ENCODE measurements at places on chromosomes 11 and 22. TPM values are rescaled to one million over a fixed set of nuclear protein-coding genes. Genes with fewer than 3 reads are reported as not detected.

- H3K4me1 ChIP-seq = peaks cover 55% of the 10 kb centered on the region
- peak; percentile 98 for DNase-seq
- peak overlapping the region; percentile 88 for H3K4me3 ChIP-seq
- H3K36me3 ChIP-seq = peaks cover 24% of the 10 kb centered on the region
- peak overlapping the region; percentile 100 for H3K27ac ChIP-seq
Observed at GRCh38 chr11:86069408-86070101, 671 bp upstream of the PICALM start.

The NUDT8 gene
- 2.7 TPM for total RNA-seq

DNA sequence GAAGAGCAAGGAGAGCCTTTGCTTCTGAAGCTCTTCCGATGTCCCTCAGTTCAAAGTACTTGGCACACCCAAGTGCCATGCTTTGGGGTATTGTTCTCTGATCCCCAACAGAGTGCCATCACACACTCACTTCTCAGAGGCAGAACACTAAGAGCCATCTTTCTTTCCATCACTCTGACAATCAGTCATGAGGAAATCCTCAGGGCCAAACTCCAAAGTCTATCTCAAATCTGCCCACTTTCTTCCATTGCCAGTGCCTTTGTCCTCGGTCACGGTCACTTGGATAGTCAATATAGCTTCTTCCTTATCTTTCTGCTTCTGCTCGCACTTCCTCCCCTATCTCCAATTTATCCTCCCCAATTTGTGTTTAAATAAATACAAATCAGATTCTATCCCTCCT lies 90.9 kb downstream of the ENTHD1 start:
- H3K4me3 ChIP-seq = no peak overlapping the region
- H3K4me1 ChIP-seq = no peaks in the 10 kb centered on the region
- no peak overlapping the region for H3K27ac ChIP-seq
- H3K27me3 ChIP-seq = peaks cover 30% of the 10 kb centered on the region
- H3K36me3 ChIP-seq = peaks cover 1% of the 10 kb centered on the region
- DNase-seq = no peak

The PLAAT2 gene
- total RNA-seq = not detected

DNA sequence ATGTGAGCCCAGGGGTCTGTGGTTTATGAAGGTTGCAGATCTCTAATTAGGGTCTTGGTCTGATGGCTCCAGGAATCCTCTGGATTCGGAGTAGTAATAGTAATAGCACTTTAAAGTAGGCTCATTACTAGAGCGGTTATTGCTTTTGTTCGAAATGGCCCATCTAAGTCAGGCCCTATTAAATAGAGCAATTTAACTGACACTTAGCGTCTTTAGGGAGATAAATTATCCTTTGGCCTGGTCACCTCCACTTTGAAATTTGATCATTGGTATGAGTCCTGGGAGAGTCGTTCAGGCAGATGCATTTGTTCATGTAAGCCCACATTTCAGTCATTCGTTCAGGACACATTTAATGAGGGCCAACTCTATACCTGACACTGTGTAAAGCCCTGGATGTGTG lies 54.8 kb downstream of the LDLRAD3 start:
- DNase-seq = no peak
- H3K27me3 ChIP-seq = no peaks in the 10 kb centered on the region
- H3K36me3 ChIP-seq = peaks cover 18% of the 10 kb centered on the region
- no peak overlapping the region for H3K27ac ChIP-seq
- peaks cover 9% of the 10 kb centered on the region for H3K4me1 ChIP-seq

The TP53AIP1 gene
- not detected for total RNA-seq

The CCDC15 gene
- total RNA-seq = 2.6 TPM

- H3K27me3 ChIP-seq = no peaks in the 10 kb centered on the region
- no peaks in the 10 kb centered on the region for H3K4me1 ChIP-seq
- H3K27ac ChIP-seq = no peak overlapping the region
Observed at GRCh38 chr22:50517495-50518260, 7.7 kb downstream of the SCO2 start.

The CHCHD10 gene
- 95.7 TPM for total RNA-seq

The RFPL1 gene
- not detected for total RNA-seq

DNA sequence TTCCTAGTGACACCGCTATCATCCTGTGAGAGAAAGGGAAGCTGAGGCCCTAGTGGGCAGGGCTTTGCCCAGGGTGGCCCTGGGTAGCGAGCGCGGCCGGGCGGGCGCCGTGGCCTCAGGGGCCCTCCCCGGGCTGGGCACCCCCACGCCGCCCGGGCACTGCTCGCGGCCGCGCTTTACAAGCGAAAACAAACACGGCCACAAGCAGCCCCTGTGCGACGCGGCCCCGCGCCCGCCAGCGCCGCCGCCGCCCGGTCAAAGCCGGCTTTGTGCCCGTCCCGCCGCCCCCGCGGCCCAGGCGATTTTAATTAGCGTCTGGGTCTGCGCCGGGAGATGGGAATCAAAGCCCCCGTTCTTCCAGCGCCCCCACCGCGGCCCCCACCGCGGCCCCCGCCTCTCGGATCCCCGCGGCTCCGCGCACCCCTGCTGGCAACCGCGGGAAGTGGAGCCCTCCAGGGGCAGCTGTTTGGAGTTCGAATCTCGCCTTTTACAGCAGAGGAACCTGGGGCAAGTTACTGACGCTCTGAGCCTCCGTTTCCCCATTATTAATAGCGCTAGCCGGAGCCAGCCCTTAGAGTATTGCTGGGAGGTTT lies 47.9 kb downstream of the CHRDL2 start:
- peaks cover 4% of the 10 kb centered on the region for H3K27me3 ChIP-seq
- no peaks in the 10 kb centered on the region for H3K36me3 ChIP-seq
- no peak for DNase-seq

DNA sequence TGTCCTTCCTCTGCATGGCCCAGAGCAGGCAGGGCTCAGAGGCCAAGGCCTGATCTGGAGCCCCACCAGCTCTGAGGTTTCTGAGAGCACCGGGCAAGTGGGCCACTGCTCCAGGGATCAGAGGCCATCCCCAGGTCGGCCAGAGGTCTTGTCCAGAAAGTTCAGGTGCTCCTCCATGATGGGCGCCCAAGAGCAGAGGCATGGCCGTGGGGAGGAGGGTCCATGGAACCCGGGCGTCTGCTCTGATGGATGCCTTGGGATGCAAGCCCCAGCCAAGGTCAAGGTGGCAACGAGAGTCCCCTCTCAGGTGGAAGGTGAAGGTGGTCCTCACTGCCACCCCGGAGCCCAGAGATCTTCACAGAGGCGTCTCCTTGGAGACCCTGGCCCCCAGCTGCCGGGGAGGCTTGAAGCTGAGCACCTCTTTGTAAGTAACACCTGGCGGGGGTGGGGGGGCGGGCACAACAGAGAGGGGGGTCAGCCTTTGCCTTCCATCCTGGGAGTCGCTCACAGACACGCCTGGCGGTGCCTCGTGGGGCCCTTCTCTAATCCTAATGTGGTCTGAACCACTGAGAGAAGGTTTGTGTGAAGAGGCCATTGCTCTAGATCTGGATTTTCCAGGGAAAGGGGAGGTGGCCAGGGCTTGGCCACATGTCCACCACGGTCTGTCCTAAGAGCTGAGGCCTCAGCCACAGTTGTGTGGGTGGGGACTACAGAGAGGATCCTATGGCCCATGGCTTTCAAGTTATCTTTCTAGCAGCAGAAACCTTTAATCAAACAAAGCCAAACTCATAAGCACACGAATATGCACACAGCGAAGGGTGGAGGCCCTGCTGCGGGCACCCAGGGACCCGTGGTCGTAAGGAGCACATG lies 2.2 kb upstream of the HDAC10 start:
- peaks cover 2% of the 10 kb centered on the region for H3K27me3 ChIP-seq
- H3K4me3 ChIP-seq = no peak overlapping the region
- H3K27ac ChIP-seq = no peak overlapping the region
- H3K4me1 ChIP-seq = peaks cover 6% of the 10 kb centered on the region
- H3K36me3 ChIP-seq = no peaks in the 10 kb centered on the region
